ENCODE measurements at places on chromosomes 5 and 9.

DNA sequence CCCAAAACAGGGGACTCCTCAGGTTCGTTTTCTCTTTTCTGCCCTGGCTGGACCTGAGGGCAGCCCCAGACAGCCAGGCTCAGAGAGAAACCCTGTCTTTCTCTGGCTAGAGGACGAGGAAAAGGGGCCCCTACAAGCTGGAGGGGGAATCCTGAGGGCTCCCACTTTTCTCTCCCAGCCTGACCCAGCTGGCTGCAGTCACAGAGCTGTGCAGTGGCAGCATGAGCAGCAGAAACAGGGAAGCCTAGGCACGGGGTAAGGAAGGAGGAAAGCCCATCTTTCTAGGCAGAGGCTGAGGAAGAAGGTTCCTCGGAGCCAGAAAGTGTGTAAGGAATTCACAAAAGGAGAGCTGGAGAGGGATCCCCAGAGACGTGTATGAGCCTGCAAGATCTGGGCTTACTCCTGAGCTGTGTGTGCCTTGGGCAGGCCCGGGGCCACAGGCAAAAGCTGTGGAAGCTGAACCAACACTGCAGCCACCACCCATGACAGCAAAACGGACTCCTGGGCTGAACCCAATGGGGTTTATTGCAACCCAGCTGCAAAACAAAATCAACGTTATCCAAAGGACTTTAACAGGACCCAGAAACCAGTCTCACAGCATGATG, 16.2 kb downstream of the CAMSAP1 start:
- DNase-seq, result no peak

DNA sequence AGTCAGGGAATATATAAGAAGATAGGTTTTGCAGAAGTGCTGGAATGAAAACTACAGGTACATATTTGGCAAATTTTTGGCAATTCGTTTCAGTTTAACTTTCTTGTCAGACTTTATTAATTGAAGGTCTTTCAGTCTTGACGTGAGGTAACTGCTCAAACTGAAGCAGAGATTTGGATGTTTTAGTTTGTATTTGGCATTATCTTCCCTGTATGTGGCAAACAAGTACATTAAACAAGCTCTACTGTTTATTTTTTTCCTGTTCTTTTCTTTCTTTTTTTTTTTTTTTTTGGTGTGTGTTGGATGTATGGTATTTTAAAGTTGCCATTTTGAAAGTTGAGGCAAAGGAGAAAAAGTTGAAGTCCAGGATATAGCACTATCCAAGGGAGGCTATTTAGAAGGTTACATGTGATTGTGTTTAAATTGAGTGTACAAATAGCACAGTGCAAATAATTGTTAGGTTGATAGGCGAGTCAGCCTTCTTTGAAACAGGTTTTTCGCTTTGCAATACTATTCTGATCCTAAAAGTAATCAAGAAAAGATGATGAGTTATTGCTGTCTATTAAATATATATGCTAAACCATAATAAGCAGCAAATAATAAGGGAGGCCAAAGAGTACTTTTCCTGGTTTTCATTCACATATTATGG, 2.2 kb downstream of the PBX3 start:
- no peak for DNase-seq

GRCh38 chr9:72586388-72587130, 65.2 kb downstream of the TMC1 start:
- DNase-seq, result peak; percentile 81

DNA sequence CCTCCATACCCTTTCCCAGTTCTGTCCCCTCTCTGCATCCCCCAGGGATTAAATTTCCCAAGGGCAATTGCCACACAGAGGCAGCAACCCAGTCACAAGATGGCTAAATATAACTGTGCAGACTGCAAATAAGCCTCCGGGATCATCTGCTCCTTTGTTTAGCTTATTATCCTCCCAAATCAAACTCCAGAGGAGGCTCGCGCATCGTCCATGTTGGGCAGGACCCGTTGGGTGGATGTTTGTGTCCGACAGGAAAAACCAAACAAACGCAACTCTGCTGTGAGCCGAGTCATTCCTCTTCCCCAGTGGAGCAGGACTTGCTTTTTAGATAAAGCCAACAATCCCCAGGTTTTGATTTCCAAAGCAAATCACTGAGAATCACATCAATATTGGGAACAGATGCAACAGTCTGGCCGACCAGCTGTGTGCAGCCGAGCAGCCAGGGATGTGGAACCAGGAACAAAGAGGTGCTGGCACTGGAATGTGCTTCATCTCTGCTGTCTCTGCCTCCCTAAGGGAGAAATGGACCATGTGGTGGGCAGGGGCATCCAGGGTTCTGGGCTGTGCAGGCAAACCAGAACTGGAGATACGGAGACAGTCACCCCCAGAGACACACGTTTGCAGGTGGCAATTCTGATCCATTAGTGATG, 89.8 kb downstream of the PTTG1 start:
- no peak for DNase-seq

- DNase-seq, result no peak
These were observed 156.0 kb downstream of the CDC42SE2 start for GRCh38 chr5:131419877-131420276.

DNA sequence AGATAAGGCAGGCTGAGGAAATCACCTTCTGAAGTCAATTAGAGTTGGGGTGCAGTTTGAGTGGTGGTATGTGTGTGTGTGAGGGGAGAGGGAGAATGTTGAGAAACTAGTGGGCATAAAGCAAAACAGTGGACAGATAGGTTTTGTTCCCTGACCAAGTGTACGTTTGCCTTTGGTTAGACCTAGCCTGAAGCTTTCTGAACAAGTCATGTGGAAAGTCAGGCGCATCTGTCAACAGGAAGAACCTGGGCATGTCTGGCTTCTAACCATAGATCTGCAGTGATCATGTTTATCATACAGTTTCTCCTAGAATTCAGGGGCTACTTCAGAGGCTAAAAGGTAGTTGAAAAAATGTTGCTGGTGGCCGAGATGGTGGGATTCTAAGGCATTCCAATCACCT, 143.2 kb upstream of the PCA3 start:
- DNase-seq, result peak; percentile 44

GRCh38 chr9:89452561-89452960, 45.4 kb downstream of the SEMA4D start:
- DNase-seq, result no peak

DNA sequence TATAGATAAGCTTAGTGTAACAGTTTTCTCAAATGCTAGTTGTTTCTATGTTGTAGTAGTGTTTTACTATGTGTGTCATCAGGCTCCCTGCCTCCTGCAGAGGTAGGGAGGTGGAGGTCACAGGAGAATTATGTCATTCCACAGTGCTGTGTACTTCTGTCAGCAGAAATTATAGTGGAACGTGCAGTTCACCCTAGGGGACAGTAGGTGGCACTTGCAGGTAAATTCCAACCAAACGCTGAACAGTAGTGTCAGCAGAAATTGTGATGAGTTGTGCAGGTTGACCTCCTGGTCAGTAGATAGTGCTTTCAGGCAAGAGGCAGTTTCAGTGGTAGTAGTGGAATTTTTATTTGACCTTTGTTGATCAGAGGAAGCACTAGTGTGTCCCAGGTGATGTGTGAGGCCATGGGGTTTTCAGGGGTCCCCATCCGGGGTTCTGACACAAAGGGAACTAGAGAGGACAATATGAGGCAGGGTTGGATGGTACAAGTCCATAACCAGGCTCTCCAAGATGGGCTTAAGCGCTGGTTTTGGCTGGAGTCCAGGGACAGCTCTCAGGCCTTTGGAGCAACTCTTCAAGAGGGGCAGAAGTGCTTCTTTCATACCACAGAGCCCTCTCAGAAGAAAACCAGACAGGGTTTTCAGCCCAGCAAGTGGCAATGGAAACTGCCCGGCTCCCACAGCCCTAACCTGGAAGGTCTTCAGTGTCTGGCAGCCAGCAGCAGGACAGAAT, 402.9 kb downstream of the CYLC2 start:
- DNase-seq, result peak; percentile 62

GRCh38 chr9:79134654-79135053, 437.1 kb upstream of the TLE4 start:
- DNase-seq, result peak; percentile 8

- DNase-seq, result no peak
These were observed 15.0 kb downstream of the HMHB1 start for GRCh38 chr5:143826951-143827444.

- peak; percentile 85 for DNase-seq
These were observed 75.9 kb downstream of the TENT4A start for GRCh38 chr5:6788956-6789649.

DNA sequence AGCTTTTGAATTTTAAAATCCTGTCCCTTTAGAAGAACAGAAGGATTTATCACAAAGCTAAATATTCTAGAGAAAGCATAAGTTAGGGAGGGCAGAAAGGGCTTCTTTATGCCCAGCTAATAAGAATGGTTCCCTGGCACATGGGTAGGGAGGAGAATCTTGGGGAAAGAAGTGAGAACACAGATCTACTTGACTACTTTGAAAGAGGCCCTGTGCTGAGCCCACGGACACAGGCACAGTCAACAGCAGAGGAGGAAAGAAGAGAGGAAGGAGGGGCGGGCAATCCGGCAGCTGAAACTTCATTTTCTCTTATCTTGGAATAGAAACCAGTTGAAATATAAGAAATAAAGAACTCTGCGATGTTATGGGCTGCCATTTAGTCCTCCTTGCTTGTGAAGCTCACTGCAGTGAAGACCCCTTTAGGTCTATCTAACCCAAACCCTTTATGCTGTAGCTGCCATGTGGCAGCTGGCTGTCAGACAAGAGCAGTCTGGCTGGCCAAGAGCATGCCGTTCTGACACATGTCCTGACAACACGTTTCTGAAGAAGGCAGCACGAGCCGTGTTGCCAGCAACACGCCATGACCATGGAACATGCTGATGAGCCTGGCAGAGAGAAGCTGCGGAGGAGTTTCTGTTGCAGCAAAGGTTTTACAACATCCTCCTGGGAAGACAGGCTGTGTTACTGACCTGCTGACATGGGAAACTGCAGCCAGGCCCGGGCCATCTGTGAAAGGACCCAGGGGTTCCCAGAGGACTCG, 34.2 kb downstream of the ABLIM3 start:
- no peak for DNase-seq

GRCh38 chr5:123207081-123207537, 118.1 kb downstream of the PRDM6 start:
- no peak for DNase-seq

DNA sequence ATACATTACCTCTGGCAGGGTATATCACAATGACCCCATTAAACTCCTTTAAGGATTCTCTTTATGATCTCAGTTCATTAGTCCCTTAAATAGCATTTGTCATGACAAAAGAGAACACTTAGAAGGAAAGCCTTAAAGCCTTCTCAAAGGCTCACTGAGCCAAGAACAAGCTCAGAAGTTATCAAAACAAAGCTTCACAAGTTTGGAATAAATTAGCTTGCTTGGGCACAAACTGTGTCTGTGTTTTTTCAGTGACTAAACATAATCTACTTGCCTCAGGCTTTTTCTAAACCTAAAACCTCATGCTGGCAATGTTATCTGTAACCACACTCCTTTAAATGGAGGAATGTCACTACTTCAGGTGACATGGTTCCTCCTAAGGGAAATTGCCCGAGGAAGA, 1114.9 kb upstream of the C9orf72 start:
- DNase-seq, result no peak

DNA sequence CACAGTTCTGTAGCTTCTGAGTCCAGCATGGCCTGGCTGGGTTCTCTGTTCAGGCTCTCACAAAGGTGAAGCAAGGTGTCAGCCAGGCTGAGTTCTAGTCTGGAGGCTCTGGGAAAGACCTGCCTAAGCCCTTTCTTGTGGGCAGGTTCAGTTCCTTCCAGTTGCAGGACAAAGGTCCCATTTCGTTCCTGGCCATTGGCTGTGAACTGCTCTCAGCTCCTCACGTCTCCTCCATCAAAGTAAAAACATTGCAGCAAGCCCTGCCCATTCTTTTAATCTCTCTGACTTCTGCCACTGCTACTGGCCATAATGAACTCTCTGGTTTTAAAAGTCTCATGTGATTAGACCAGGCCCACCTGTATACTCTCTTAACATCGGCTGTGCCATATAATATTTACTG, 61.6 kb upstream of the BARX1 start:
- DNase-seq, result no peak

DNA sequence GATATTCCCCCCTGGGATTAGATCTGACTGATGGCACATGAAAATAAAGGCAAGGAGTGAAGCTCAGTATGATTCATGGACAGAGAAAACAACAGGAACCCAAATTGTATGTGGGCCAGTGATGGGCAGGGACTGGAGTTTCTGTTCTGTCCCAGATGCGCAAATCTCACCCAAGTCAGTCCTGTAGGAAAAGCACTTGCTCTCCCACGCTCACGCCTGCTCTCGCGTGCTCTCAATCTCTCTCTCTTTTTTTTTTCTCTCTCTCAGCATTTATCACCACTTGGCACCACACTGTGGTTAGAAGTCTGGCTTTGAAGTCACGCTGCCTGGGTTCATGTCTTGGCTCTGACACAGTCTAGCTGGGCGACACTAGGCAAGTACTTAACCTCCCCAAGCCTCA, 106.5 kb upstream of the LRRTM2 start:
- DNase-seq, result peak; percentile 67

DNA sequence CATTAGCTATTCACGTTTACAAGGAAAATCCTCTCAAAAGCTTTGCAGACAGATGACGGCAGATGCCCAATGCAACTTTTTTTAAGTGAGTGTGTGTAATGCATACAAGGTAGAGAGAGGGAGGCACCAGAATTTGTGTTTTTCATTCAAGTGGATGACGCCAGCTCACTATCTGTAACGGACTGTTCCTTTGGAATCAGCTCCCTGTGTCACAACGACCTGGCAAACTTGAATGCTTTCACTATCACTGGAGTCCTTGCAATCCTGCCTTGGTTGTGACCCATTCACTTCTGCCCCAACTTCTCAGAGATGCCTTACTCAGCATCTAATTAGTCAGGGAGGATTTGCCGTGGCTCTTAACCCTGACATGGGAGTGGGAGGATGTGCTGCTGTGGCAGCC, 148.5 kb downstream of the BNC2 start:
- DNase-seq, result no peak

DNA sequence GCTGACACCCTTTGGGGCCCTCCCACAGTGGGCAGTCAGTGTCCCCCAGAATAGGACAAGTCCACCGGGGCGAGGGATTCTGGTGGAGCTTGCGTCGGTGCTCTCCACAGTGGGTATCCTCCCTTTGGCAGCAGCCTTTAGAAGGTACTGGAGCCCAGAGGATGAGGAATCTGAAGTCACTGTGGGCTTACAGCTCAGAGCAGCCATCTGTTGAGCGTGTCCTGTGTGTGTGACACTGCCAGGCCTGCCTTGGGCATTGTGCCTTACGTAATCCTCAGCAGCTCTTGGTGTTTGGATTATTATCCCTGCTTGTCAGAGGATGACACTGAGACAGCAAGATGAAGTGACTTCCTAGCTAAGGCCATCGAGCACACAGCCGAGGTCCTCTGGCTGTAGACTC, 12.6 kb downstream of the URM1 start:
- no peak for DNase-seq

- DNase-seq, result no peak
These were observed 208.3 kb upstream of the ITGA1 start for GRCh38 chr5:52579391-52579790.

DNA sequence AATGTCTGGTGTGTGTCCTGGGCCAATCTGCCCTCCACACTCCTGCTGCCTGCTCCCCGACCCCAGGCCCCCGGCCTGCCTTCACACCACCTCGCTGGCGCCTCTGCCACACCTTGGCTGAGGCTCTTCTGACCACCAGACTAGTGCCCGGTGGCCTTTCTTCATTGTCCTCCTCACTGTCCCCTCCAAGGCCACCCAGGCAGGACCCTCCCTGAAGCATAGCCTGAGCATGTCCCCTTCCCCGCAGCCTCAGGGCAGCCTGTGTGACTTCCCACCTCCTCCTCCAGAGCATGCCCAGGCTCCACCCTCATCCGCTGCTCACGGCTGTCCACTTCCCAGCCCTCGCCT, 154.6 kb downstream of the OLFM1 start:
- DNase-seq, result no peak

GRCh38 chr5:77076961-77077828, 9.9 kb downstream of the ZBED3 start:
- DNase-seq, result peak; percentile 80

All from common myeloid progenitor, CD34-positive (primary cell).